ENCODE measurements at places on chromosomes 11 and 22.
A peak's percentile ranks its signal among the peaks of the same experiment; 100 is the strongest.

- no peak for DNase-seq
Observed at GRCh38 chr11:127639916-127640315, 639.3 kb upstream of the KIRREL3 start.

GRCh38 chr22:23773483-23774113, 949 bp downstream of the MMP11 start:
- no peak for DNase-seq

- DNase-seq: no peak
Observed at GRCh38 chr22:24485170-24485569, 10.0 kb upstream of the UPB1 start.

DNA sequence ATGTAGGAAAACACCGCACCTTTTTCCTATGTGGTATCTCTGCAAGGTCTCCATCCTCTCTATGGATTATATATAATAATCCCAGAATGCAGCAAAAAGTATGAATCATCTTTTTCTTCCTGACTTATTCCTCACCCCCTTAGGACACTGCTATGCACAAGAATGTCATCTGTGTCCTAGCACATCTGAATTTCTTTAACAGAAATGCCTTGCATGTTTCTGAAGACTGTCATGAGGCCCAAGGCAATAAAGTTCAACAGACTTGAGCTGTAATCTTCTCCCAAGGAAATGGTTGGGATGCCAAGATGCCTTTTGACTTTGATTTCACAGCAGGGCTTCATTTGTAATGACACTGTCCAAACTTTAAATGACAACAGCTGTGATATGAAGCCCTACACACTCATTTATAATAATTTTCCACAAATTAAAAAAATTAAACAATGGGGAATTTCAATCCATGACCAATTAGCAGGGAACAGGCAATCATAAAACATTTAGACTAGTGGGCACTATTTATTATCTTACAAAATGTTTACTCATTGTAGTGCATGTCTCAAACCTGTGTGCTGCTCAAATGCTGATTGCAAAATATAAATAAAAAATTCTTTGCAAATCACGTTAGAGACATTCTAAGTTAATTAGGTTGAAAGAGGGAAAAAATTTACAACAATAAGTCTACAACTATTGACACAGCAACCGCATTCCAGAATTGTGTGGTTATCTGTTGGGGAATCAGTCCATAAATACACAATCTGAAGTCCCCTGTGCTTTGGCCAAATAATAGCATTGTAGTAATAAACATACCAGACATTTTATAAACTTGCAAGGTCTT, 242.3 kb downstream of the SWAP70 start:
- peak; percentile 32 for DNase-seq

- peak; percentile 77 for DNase-seq
Observed at GRCh38 chr11:6505577-6506240, 8.6 kb downstream of the DNHD1 start.

DNA sequence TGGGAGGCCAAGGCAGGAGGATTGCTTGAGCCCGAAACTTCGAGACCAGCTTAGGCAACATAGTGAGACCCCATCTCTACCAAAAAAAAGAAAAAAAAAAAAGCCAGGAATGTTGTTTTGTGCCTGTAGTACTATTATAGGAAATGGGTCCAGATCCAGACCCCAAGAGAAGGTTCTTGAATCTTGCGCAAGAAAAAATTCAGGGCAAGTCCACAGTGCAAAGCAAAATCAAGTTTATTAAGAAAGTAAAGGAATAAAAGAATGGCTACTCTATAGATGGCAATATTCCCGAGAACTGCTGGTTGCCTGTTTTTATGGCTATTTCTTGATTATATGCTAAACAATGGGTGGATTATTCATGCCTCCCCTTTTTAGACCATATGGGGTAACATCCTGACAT, 51.2 kb upstream of the RDX start:
- DNase-seq: no peak

DNA sequence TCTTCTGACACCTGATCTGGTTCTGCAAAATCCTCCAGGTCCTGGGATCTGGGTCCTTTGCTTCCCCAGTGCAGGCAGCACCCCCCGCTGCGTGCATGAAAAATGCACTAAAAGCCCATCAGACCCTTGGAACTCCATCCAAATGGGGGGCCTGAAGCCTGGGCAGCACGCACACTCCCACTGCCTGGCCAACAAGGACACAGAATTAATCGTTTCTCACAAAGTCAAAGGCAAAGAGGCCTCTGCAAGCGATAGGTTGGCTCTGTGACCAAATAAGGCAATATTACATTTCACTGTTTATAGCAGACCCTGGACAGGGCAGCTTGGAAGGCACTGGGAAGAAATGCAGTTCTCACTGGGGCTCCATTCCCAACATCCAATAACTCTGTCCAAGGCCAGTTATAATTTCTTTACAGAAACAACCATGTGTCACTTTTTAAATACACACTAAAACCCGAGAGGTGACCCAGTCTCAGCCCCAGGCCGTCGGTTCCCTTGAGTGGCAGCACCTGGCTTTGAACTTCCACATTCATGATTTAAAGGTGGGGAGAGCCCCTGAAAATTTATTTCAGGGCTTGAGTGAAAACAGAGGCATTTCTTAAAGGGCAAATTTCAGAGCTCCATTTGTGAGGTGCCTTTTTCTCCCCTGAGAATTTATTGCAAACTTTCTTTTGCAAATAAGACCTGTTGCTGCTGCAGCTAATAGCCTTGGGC, 114.4 kb upstream of the ANO1 start:
- peak; percentile 83 for DNase-seq

GRCh38 chr11:115133475-115134209, 370.6 kb downstream of the CADM1 start:
- no peak for DNase-seq

- no peak for DNase-seq
Observed at GRCh38 chr11:3208272-3208671, 10.3 kb downstream of the MRGPRG start.

GRCh38 chr22:42078469-42079318, 806 bp upstream of the SMDT1 start:
- peak; percentile 63 for DNase-seq

GRCh38 chr11:32385998-32386397, 49.3 kb downstream of the WT1 start:
- DNase-seq: no peak
